Spinal cord (tissue), 10 donors: ENCODE measurements at places on chromosomes 2 and 18.

DNA sequence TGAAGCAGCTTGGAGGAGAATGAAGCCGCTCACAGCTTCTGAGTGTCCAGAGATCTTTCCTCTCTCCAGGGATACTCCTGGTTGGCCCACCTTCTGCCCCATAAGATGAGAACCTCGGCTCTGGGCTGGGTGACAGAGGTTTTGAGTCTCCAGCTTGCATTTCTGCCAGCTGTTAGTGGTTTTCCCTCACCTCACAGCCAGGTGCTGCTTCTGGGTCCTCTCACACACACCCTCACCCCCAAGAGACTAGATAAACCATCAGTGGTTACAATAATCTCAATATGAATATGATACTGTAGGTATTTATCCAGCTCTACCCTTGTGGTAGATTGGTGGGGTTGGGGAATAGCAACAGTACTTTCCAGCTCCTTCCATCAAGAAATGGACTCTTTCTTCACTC is 161.7 kb upstream of the SIX3 start:
- no peak overlapping the region for H3K4me3 ChIP-seq
- no peak for DNase-seq
- H3K4me1 ChIP-seq, result peaks cover 13% of the 10 kb centered on the region
- H3K27me3 ChIP-seq, result peaks cover 35% of the 10 kb centered on the region
- H3K27ac ChIP-seq, result no peak overlapping the region
- no peaks in the 10 kb centered on the region for H3K36me3 ChIP-seq

- no peak overlapping the region for H3K27ac ChIP-seq
- peaks cover 25% of the 10 kb centered on the region for H3K4me1 ChIP-seq
- H3K4me3 ChIP-seq, result no peak overlapping the region
- no peak for DNase-seq
- H3K27me3 ChIP-seq, result no peaks in the 10 kb centered on the region
Observed at GRCh38 chr2:237662671-237663093, 35.3 kb downstream of the LRRFIP1 start.

DNA sequence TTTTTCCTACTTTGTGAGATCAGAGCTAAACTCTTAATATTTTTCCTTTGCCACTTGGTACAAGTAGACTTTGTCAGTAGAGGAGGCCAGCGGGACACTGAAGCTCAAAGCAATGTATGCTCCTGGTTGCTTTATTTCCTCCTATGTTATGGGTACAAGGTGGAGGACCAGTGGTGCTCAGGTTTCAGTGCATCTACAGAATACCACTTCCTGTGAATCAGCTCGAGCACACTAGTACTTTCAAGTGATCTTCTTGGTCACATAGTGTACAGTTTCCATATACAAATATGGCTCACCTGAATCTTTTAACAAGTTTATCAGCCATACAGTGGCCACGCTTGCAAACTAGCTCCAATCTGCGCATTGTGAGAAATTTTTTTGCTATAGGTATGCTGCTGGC is 1674.8 kb upstream of the TMEFF2 start:
- H3K27me3 ChIP-seq, result no peaks in the 10 kb centered on the region
- no peak overlapping the region for H3K4me3 ChIP-seq
- no peak overlapping the region for H3K27ac ChIP-seq

- peaks cover 7% of the 10 kb centered on the region for H3K4me1 ChIP-seq
- peak within 1 kb of the TSS; percentile 72 for H3K4me3 ChIP-seq
- peak within 1 kb of the TSS; percentile 83 for H3K27ac ChIP-seq
- H3K36me3 ChIP-seq, result no peaks in the 10 kb centered on the region
- DNase-seq, result peak; percentile 84
Observed at GRCh38 chr2:206442833-206443734, at the start of gene ADAM23. Gene ADAM23, plus strand, starts transcription at chr2:206443532. Its CDS starts 335 bp downstream, at chr2:206443867.

DNA sequence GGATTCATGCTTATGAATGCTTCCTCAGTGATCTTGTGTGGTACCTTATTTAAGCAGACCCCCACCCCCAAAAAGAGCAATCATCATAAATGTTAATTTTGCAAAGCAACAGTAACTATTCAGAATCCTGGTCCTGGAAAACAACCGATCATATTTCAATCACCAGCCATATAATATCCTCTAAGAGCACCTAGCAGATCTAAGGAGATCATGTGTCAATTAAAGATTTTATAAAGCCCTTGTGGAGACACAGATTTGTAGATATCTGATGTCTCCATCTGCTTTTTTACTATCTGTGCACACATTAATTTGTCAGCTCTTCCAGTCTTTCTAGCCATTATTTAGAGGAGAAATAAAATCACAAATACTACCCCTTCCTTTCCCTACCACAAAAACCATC is 423.7 kb downstream of the TGIF1 start:
- no peaks in the 10 kb centered on the region for H3K27me3 ChIP-seq
- DNase-seq, result no peak
- no peaks in the 10 kb centered on the region for H3K4me1 ChIP-seq
- H3K36me3 ChIP-seq, result no peaks in the 10 kb centered on the region
- H3K27ac ChIP-seq, result no peak overlapping the region
- no peak overlapping the region for H3K4me3 ChIP-seq

GRCh38 chr2:182767578-182767977 is 51.5 kb downstream of the DNAJC10 start:
- no peaks in the 10 kb centered on the region for H3K4me1 ChIP-seq
- no peak overlapping the region for H3K27ac ChIP-seq
- H3K27me3 ChIP-seq, result no peaks in the 10 kb centered on the region
- no peak overlapping the region for H3K4me3 ChIP-seq
- no peak for DNase-seq

DNA sequence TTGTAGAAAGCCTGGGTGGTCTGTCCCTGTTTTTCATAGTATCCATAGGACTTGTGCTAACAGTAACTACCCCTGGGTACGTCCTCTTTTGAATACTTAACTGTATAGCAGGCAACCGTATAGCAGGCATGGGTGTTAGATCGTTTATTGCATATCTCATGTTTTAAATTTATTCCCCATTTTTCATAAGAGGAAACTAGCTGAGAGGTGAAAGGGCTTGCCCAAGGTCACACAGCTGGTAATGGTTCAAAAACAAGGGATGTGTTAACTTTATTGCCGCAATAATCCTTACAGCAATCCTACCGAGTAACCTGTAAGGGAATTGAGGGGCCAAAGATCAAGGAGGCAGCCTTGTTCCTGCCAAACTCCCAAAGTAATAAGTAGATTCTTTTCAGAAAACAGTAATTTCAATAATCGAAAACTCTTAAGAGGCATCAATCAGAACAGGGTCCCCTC is 990 bp upstream of the MGAT4A start:
- no peaks in the 10 kb centered on the region for H3K27me3 ChIP-seq
- peak overlapping the region; percentile 60 for H3K4me3 ChIP-seq
- DNase-seq, result no peak
- peak overlapping the region; percentile 30 for H3K27ac ChIP-seq
- no peaks in the 10 kb centered on the region for H3K36me3 ChIP-seq
- no peaks in the 10 kb centered on the region for H3K4me1 ChIP-seq

GRCh38 chr18:77108001-77108692 is 24.4 kb downstream of the MBP start:
- H3K4me3 ChIP-seq, result no peak overlapping the region
- H3K4me1 ChIP-seq, result peaks cover 14% of the 10 kb centered on the region
- peak overlapping the region; percentile 2 for H3K27ac ChIP-seq
- no peaks in the 10 kb centered on the region for H3K27me3 ChIP-seq
- DNase-seq, result no peak
- H3K36me3 ChIP-seq, result peaks cover 2% of the 10 kb centered on the region

DNA sequence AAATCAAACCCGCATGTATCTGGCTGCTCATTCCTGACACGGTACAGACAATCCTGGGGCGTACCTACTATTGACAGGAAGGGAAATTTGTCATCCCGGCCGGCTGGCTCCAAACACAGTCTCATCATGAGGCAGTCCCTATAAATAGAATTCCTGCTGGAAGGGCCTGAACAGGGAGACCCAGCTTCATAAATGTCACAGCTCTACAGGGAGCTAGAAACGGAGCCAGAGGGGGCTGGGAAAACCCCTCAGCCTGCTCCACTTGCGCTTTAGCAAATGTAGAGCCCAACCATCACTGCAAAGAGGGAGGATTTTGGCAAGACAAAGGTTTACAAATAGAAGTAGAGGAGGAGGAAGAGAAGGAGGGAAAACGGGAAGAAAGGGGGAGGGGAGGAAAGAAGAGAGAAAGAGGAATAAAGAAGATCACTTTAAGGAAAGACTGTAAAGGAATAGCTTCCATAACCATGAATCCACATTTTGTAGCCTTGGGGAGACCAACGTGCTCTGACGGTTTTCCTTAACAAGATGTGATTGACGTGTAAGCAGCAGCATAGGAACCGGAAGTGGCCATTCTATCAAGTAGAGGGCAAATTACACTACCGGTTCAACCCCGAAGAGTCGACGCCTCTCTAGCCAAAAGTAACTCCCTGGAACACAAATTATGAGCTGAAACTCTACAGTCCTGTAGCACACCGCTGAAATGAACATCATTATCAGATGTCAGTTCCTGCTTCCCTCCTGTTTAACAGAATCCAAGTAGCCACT is 56.8 kb upstream of the TTN start:
- no peak overlapping the region for H3K27ac ChIP-seq
- H3K36me3 ChIP-seq, result no peaks in the 10 kb centered on the region
- no peaks in the 10 kb centered on the region for H3K4me1 ChIP-seq
- no peak for DNase-seq
- no peak overlapping the region for H3K4me3 ChIP-seq

DNA sequence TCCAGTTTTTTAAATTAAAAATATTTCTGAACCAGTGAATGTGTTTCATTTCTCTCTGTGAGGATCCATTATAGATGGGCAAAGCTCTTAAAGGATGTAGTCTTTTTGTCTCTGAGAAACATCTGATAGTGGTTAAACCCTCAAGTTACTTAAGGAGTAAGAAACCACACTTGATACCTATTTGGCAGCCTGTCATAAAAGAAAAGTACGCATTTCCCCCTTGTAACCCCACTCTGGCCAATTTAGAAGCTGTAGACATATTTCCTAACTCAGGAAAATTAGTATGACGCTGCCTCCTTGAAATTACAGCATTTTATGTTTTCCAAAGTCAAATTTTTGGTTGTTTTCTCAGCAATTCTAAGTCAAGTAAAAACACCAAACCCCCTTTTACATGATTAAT is 2.0 kb downstream of the STAT4 start:
- no peak overlapping the region for H3K4me3 ChIP-seq
- no peak overlapping the region for H3K27ac ChIP-seq
- H3K36me3 ChIP-seq, result no peaks in the 10 kb centered on the region
- H3K4me1 ChIP-seq, result peaks cover 12% of the 10 kb centered on the region

DNA sequence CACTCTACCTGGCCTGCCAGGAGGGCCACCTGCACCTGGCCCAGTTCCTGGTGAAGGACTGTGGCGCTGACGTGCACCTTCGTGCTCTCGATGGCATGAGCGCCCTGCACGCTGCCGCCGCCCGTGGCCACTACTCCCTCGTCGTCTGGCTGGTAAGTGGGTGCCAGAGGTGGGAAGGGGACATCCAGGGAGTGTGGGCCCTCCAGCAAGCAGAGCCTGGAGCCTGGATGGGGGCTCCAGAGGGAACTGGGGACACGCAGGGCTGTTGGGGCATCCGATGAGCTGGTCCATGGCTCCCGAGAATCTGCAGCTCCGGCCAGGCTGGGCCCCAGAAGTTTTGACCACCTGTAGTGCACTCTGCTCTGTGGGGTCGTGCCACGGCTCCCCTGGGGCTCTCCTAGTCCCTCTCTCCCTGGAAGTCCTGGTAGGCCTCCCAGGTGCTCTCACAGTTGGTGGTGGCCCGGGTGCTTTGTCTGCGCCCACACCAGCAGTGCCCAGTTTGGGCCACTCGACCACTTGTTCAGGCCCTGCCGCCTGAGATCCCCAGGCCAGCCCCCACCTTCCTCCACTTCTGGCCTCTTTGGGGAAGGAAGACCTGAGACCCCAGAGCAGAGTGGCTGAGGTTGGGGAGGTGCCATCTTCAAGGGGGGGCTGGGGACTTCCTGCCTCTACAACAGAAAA is 4.7 kb downstream of the ESPNL start:
- no peak for DNase-seq
- peaks cover 11% of the 10 kb centered on the region for H3K4me1 ChIP-seq
- no peak overlapping the region for H3K27ac ChIP-seq

- peaks cover 2% of the 10 kb centered on the region for H3K27me3 ChIP-seq
- H3K4me3 ChIP-seq, result no peak overlapping the region
- no peak overlapping the region for H3K27ac ChIP-seq
- H3K36me3 ChIP-seq, result no peaks in the 10 kb centered on the region
Observed at GRCh38 chr2:36361396-36361795, 5.8 kb downstream of the CRIM1 start.

- H3K27me3 ChIP-seq, result no peaks in the 10 kb centered on the region
- H3K4me1 ChIP-seq, result no peaks in the 10 kb centered on the region
- no peak overlapping the region for H3K4me3 ChIP-seq
- no peaks in the 10 kb centered on the region for H3K36me3 ChIP-seq
- H3K27ac ChIP-seq, result no peak overlapping the region
- no peak for DNase-seq
Observed at GRCh38 chr18:36406805-36407204, 109.3 kb downstream of the FHOD3 start.
